ENCODE measurements at places on chromosomes 1 and 21. TPM values are rescaled to one million over a fixed set of nuclear protein-coding genes. Genes with fewer than 3 reads are reported as not detected.
A peak's percentile ranks its signal among the peaks of the same experiment; 100 is the strongest.

GPR25 gene
- total RNA-seq = 0.50 TPM

PIGR gene
- total RNA-seq = 0.37 TPM

MTARC1 gene
- 15.5 TPM for total RNA-seq

RORC gene
- 0.85 TPM for total RNA-seq

CKS1B gene
- 35.4 TPM for total RNA-seq

DNA sequence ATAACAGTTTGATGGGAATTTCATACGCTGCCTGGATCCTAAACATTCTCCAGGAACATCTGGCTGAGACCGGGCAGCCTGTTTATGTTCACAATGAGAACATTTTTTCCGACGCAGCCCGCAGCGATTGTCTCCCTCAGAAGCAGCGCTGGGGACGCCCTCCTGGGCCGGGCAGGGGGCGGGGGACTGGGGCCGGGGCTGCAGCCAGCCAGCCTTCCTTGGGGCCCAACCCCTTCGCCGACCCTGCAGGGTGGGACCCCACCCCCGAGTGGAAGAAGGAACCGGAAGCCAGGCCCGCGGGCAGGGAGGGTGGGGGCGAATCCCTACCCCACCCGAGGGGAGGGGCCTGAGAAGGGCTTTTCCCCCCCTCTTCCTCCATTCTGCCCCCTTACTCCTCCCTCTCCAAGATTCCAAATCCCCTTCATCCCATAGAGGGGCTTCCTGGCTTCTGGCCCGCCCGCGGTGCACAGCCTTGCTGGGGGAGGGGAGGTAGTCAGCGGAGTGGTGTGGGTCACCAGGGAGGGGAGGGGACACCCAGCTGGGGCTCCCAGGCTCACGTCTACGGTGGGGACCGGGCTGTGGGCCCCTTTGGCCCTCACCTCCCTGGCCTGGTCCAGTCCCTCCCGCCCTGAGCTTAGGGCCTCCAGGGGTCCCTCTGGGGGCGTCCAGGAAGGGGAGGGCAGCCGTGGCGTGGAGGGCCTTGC is 60.6 kb downstream of the WNT9A start:
- H3K4me1 ChIP-seq = peaks cover 26% of the 10 kb centered on the region
- H3K4me3 ChIP-seq = peak overlapping the region; percentile 55
- peak; percentile 83 for DNase-seq
- no peaks in the 10 kb centered on the region for H3K36me3 ChIP-seq
- no peaks in the 10 kb centered on the region for H3K27me3 ChIP-seq

GRCh38 chr1:22553991-22554522 is 9.2 kb upstream of the EPHA8 start:
- no peaks in the 10 kb centered on the region for H3K4me1 ChIP-seq
- DNase-seq = no peak
- H3K4me3 ChIP-seq = no peak overlapping the region
- no peaks in the 10 kb centered on the region for H3K36me3 ChIP-seq
- no peaks in the 10 kb centered on the region for H3K27me3 ChIP-seq
- no peak overlapping the region for H3K27ac ChIP-seq

GRCh38 chr21:38985568-38986378 is 180.0 kb downstream of the ETS2 start:
- H3K36me3 ChIP-seq = no peaks in the 10 kb centered on the region
- H3K27me3 ChIP-seq = peaks cover 38% of the 10 kb centered on the region
- DNase-seq = no peak
- no peak overlapping the region for H3K4me3 ChIP-seq
- peak overlapping the region; percentile 85 for H3K27ac ChIP-seq

DNA sequence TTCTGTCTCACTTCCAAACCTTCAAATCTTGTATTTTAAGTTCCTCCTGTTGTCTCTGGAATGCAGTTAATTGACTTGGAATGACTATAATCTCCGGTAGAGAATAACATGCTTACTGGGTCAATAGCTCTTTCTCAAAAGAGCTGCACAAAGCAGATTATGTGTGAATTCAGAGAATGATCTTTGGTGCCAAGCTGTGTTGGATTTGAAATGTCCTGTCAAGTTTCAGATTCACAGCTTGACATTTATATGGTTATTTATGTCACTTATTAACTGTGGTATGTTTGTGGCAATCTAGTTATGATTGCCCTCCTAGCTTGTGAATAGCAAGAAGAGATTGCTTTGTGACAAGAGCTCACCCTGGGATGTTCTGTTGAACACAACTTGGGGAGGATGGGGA is 128.3 kb upstream of the KCNE2 start:
- no peak overlapping the region for H3K4me3 ChIP-seq
- DNase-seq = no peak
- no peak overlapping the region for H3K27ac ChIP-seq
- H3K36me3 ChIP-seq = no peaks in the 10 kb centered on the region
- no peaks in the 10 kb centered on the region for H3K27me3 ChIP-seq

GRCh38 chr1:21764615-21765423 is 18.1 kb downstream of the USP48 start:
- no peaks in the 10 kb centered on the region for H3K36me3 ChIP-seq
- no peak for DNase-seq
- H3K4me1 ChIP-seq = peaks cover 100% of the 10 kb centered on the region
- H3K27ac ChIP-seq = peak overlapping the region; percentile 6

DNA sequence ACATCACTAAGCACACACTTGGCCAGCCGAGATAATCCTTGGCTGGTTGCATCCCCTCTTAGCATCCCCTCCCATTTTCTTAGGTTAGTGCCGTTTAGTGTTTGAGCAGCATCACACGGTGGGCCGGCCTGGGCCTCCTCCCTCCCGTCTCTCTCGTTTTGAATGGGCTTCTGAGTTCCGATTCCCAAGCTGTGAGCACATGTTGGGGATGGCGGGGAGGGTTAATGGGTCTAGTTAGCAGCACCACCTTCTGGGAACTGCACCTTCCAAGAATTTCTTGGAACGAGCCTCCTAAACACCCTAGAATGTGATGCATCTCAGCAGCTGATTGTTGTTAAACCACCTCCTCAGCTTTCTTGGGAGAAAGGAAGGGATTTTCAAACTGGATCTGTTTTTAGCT is 73.3 kb downstream of the CNIH3 start:
- DNase-seq = no peak
- no peak overlapping the region for H3K4me3 ChIP-seq
- H3K4me1 ChIP-seq = no peaks in the 10 kb centered on the region

- no peaks in the 10 kb centered on the region for H3K36me3 ChIP-seq
- peaks cover 3% of the 10 kb centered on the region for H3K4me1 ChIP-seq
- H3K27me3 ChIP-seq = no peaks in the 10 kb centered on the region
- no peak overlapping the region for H3K27ac ChIP-seq
- no peak for DNase-seq
These were observed 42.5 kb downstream of the RPRD2 start for GRCh38 chr1:150406483-150406882.
